ENCODE measurements at places on chromosomes 7 and 10. TPM values are rescaled to one million over a fixed set of nuclear protein-coding genes. Genes with fewer than 3 reads are reported as not detected.

DNA sequence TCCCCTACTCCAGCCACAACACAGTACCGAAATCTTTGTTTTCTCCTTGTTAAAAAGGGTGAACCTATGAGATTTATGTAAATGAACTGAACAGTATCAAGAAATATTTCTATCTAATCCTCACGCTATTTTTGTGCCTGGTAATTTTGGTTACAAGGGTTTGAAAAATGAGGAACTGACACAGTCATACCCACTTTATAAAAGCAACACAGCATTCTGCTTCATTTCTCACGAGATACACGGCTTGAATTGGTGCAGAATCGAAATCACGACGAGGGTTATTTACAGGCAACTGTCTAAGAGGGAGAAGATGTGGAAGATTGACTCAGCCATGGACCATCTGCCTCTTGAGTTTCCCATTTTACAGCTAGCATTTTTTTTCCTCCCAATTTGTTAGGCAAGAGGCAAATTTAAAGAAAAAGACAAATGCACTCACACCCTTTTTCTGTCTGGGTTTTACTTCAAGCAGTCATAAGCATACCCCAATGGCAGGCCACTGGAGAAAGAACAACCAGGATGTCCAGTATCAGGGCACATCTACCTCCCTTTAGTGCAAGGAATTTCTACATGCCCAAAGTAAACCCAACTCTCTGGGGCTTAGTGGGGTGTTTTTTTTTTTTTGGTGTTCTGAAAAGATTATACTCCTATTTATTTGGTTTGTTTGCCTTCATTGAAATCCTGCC lies 108.1 kb downstream of the ITGB8 start:
- H3K27ac ChIP-seq, result no peak overlapping the region
- no peaks in the 10 kb centered on the region for H3K27me3 ChIP-seq
- no peaks in the 10 kb centered on the region for H3K36me3 ChIP-seq
- no peak for DNase-seq

- no peaks in the 10 kb centered on the region for H3K36me3 ChIP-seq
- H3K4me1 ChIP-seq, result no peaks in the 10 kb centered on the region
- no peaks in the 10 kb centered on the region for H3K27me3 ChIP-seq
- no peak overlapping the region for H3K27ac ChIP-seq
- DNase-seq, result no peak
Measured at GRCh38 chr10:128386816-128387604, 260.8 kb upstream of the MKI67 start.

The FZD1 gene
- polyA plus RNA-seq, result not detected

The LOXL4 gene
- 0.43 TPM for polyA plus RNA-seq
